ENCODE measurements at places on chromosomes 3 and 15. TPM values are rescaled to one million over a fixed set of nuclear protein-coding genes. Genes with fewer than 3 reads are reported as not detected.

DNA sequence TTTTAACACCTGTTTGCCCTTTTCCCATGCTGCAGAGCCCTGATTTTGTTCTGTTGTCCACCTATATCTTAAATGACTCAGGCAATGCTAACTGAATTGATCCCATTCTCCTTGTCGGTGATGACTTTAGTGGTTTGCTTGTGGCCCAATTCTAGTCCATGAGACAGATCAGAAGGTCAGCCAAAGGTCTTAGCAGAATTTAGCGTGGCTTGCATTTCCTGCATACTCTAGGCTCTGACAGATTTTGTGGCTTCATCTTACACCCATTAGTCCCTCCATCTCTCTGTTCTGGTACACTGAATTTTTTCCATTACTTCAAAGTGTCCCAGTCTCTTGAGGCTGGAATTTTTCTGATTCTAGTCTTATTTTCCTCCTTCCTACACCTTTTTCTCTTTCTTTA is 161.9 kb downstream of the STAC start:
- DNase-seq, result no peak

DNA sequence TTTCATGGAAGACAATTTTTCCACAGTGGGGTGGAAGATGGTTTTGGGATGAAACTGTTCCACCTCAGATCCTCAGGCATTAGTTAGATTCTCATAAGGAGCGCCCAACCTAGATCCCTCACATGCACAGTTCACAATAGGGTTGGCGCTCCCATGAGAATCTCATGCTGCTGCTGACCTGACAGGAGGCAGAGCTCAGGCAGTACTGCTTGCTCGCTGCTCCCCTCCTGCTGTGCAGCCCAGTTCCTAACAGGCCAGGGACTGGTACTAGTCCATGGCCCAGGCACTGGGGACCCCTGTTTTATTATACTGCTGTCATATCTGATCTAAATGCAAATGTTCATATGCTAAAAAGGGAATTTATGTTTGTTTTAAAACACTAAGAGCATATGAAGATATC is 9.8 kb upstream of the GRK7 start:
- no peak for DNase-seq

GRCh38 chr15:25694823-25695312 is 168.3 kb downstream of the ATP10A start:
- DNase-seq, result peak; percentile 52

DNA sequence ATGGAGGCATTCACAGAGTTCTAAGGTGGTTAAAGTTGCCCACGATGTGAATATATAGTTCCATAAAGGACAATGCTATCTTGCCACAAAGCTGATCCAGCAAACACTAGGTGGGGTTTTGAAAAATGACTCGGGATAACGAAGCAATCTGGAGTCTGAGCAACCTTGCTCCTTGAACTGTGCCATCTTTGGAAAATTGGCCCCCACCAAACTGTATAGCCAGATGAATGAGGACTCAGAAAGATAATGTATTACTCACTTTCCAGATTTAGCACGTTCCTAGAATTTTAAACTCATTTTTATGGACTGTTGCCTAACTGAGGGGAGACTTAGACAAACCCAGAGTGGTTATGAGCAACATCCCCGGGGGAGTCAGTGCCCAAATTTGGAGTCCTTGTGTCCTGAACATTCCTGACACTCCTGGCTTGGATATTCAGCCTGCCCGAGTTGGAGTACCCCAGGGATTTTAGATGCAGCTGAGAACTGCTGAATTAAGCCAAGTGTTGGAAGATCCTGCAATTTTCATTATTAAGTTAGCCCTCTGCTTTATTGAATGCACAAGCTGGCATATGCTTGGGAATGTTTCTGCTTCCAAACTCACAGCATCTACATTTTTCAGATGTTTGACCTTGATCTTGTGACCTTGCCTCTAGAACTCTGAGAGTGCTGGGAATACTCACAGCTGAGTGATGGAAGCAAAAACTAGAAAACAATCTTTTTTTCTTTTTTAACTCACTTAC is 8.8 kb upstream of the MAGI1 start:
- DNase-seq, result no peak

- no peak for DNase-seq
These were observed 172.8 kb upstream of the PLSCR5 start for GRCh38 chr3:146777941-146778340.

GRCh38 chr15:25830844-25831451 is 32.2 kb downstream of the ATP10A start:
- peak; percentile 89 for DNase-seq

- no peak for DNase-seq
These were observed 231.1 kb upstream of the BHLHE40 start for GRCh38 chr3:4748127-4748526.

DNA sequence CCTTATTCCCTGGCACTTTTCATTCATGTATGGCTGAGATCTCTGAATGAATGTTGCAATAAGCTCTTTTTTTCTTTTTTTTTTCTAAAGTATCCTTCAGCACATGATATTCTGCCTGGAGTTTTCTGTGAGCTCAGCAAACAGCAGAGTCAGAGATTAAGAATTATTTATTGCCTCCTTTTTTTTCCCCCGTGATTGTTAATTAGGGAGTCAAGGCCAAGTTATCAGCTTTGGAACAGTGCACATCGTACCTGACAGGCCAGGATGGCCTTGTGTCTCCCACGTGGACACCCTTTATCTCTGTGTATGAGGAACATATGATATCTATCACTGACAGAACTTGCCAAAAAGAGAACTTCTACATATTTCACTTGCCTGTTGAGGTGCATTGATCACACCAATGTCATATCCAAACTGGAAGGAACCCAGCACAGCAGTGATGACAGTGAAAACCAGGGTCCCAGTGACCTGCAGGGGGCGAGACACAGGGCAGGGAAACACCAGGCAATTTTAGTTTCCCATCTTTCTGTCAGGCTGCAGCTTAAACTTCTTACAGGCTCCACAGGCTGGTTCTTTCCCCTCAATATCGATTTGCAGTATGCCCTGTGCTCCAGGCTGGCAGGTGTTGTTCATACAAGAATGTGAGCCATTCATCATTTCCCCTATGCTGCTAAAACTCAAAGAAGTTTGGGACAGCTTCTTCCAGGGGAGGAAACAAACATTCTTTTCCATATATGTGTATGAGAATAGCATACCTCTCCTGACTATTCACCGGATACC is 8.2 kb downstream of the SLC2A2 start:
- DNase-seq, result no peak

GRCh38 chr3:193775421-193776077 is 182.5 kb downstream of the OPA1 start:
- peak; percentile 34 for DNase-seq

GRCh38 chr3:10648181-10648580 is 142.8 kb upstream of the ATP2B2 start:
- no peak for DNase-seq

- DNase-seq, result no peak
These were observed 13.4 kb upstream of the MAGEF1 start for GRCh38 chr3:184725176-184725719.

GRCh38 chr3:9110316-9110715 is 139.1 kb downstream of the SRGAP3 start:
- DNase-seq, result no peak

- DNase-seq, result no peak
These were observed 494 bp upstream of the NISCH start for GRCh38 chr3:52454938-52455282.

KBTBD13 gene
- total RNA-seq, result not detected

SV2B gene
- total RNA-seq, result 2.5 TPM

CHDH gene
- total RNA-seq, result 1.7 TPM

TNNC1 gene
- total RNA-seq, result 0.99 TPM

OR5K2 gene
- total RNA-seq, result not detected

TRNT1 gene
- 17.7 TPM for total RNA-seq

GCNT3 gene
- 0.36 TPM for total RNA-seq
